Mesenchymal stem cell (in vitro differentiated cells and primary cell): ENCODE measurements at places on chromosomes 11 and 22.

GRCh38 chr11:117045956-117046355 lies 52.3 kb downstream of the SIK3 start:
- no peak for DNase-seq

GRCh38 chr11:65383778-65384177 lies 1.3 kb upstream of the SLC25A45 start:
- DNase-seq, result peak; percentile 51

DNA sequence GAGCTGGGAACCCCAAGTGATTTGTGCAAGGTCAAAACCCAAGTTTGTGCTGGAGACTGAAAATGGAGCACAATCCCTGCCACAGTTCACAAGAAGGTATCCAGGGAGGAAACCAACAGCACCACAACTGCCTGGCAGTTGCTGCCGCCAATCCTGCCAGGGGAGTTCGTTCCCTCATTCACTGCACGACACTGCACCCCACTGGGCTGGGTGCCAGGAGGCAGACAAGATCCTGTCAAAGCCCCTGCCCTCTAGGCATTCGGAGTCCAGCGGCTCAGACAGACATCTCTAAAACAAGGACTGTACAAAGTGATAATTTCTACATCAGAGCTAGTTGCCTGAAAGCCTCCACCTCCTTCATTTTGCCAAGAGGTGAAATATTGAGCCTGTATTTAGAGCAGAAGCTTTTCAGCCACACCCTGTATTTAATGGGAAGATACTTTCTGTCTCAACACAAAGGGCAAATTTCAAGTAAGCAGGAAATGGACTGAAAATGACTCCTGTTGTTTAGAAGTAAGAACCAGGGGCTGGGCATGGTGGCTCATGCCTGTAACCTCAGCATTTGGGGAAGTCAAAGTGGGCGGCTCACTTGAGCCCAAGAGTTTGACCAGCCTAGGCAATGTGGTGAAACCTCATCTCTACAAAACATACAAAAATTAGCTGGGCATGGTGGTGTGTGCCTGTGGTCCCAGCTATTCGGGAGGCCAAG lies 277.4 kb upstream of the NARS2 start:
- DNase-seq, result no peak

DNA sequence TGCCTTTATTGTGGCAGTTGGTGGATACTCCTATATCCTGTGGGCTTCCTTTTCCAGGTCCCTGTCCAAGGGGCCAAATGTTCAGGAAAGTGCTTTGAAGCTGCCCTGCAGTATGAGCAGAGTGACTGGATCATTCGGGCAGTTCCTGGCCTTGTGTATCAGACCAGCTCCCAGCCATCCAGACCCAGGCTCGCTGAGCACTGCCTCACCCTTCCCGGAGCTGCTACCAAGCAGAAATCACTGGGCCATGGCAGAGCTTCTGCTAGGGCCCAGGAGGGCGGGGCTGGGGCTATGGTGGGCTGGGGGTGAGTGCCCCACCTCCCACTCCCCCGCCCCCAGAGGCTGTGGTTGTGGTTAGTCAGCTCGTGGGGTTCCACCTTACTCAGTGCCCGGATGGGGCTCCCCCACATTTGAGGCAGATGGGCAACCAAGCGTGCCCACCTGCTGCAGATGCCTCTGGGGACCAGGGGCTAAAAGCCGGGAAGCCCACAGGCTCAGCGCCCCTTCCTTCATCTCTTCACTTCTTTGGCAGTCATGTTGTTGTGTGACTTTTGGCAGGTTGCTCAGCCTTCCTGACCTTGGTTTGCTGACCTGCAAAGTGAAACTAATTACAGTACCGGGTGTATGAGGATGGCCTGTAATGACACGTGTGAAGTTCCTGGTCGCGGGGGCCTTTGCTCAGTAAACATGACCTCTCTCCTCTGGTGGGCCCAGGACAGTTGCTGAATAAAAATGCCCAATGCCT lies 2.1 kb upstream of the LRRC32 start:
- no peak for DNase-seq

DNA sequence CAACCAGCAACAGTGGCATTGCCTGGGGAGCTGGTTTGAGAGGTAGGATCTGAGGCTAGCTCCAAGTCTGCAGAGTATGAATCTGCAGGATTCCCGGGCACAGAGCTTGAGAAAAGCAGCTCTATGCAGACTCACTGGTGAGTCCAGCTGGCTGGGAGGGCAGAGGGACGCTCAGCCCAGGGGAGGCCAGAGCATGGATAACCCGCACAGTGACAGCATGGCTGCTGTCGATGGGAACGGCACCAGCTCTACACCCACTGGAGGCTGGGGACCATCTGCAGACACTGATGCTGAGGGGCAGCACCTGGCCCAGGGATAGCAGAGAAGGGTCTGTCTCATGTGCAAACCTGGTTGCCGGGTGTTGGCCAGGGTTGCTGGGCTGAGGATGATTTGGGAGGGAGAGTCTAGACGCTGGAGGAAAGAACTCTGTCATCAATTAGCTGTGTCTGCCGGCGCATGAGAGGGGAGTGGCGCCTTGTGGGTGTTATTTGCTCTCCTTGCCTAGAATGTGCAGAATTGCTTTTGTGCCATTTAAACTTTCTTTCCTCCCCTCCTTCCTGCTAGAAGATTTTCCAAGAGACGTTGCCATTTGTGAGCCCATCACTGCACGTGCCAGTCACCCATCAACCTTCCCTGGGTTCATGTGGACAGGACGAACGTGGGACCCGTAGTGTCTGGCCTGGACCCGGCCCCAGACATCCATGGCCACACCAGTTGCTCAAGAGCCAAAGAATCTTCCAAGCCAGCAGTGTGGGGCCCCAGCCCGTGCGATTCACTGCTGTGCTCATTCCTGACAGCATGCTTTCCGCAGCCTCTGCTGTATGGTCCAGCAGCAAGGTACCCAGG lies 19.1 kb upstream of the LINC01488 start:
- no peak for DNase-seq

DNA sequence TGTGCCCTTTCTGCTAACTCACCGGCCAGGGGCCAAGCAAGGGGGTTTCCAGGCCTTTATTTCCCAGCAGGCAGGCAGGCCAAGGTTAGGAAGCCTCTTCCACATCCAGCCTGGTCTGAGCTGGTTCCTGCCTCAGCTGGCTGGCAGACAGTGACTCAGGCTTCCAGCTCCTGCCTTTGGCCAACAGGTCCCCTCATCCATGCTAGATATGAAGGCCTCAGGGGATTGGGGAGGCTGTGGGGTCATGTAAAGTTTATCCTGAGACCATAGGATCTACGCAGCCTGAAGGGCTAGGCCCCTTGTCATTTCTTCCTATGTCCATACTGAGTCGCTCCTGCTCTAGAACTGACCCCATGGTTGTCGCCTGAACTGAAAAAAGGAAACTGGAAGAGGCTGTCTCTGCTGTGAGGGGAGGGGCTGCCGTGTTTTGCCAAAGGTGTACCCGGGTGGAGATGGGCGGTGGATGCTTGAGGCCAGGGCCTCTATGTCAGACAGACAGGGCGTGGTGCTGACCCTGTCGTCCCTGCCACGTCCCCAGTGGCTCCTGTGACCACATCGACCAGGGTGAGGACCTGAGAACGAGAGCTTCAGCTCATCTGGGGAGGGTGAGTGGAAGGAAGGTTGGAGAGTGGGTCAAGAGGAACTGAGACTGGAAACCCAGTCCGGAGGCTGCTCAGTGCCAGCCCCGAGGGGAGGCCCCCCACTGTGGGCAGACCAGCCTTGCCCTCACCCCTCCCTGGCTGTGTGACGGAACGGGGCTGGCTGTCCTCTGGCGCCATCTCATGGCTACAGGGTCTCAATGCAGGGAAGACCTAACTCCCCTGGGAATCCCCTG lies 17.0 kb downstream of the P2RY6 start:
- peak; percentile 84 for DNase-seq

- DNase-seq, result no peak
Observed at GRCh38 chr11:115198321-115198741, 305.9 kb downstream of the CADM1 start.

- no peak for DNase-seq
Observed at GRCh38 chr22:35348026-35348590, 32.8 kb upstream of the HMOX1 start.

- no peak for DNase-seq
Observed at GRCh38 chr11:62603776-62604299, 2.2 kb upstream of the MTA2 start.

GRCh38 chr11:83436855-83437254 lies 150.7 kb upstream of the CCDC90B start:
- DNase-seq, result no peak

- DNase-seq, result no peak
Observed at GRCh38 chr11:125414121-125414520, 81.9 kb downstream of the FEZ1 start.

DNA sequence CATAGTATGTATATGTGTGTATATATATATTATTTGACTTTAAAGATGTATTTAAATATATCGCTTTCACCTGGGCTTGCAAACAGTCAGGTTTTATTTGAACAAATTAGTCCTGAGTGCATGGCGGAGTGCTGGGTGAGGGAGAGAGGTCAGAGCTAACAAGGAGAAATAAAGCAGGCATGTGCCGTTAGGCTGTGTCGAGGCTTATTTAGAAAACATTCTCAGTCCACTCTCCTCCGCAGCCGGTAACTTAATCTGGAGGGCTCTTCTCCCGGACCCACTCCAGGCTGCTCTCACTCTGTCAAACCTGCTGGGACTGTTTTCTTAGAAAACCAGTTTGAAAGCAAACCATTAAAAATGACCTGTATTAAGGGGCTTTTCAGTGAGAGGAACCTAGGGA lies 455.9 kb downstream of the MN1 start:
- DNase-seq, result no peak

DNA sequence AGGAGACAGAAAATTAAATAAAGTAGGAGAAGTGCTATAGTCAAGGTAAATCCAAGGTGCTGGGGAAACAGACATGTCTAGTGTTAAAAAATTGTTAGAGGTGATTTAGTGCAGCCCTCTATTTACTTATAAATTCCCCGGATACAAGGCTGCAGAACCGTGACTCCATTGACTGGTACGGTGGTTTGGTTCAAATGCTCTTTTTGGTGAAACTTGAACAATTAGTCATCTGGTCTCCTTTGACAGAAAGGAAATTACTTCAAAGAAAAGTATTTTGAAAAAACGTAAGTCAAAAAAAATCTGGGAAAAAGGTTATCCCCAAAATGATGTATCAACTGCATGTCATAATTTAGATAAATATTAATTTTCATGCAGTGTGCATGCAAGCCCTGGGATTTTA lies 399.2 kb downstream of the CNTN5 start:
- DNase-seq, result no peak

- DNase-seq, result no peak
Observed at GRCh38 chr22:46165977-46166376, 15.7 kb downstream of the PPARA start.

DNA sequence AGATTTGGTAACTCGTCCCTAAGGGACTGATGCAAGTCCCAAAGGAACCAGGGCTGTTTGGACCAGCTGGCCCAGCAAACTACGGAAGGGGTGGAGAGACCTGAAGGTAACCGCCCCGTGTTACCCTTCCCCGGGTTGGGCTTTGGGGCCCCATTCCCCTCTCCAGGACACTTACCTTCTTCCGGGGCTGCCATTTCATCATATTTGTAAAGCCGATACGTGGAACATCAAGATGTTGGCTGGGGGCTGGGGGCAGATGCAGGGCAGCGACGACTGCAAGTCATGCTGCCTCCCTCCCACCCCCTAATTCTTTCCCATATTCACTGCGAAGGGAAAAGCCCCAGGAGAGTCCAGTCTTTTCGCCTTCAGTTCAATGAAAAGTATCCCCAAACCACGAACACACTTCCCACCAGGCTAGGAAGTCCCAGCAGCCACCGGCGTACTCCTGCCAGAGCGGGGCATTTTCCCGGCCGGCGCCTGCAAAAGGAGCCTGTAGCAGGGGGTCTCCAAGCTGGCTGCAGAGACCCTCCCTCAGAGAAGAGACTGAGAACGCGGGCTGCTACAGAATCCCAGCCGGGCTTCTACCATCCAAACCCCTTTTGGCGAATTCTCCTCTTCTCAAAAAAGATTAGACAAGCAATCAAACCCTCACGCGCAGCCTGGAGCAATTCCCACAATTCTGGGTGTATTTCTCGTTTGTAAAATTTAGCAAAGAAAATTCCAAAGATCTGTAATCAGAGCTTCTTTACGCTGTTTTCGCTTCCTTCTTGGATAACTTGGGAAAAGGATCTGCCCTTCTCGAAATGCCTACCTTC lies 236.7 kb downstream of the TTC28 start:
- DNase-seq, result peak; percentile 67

DNA sequence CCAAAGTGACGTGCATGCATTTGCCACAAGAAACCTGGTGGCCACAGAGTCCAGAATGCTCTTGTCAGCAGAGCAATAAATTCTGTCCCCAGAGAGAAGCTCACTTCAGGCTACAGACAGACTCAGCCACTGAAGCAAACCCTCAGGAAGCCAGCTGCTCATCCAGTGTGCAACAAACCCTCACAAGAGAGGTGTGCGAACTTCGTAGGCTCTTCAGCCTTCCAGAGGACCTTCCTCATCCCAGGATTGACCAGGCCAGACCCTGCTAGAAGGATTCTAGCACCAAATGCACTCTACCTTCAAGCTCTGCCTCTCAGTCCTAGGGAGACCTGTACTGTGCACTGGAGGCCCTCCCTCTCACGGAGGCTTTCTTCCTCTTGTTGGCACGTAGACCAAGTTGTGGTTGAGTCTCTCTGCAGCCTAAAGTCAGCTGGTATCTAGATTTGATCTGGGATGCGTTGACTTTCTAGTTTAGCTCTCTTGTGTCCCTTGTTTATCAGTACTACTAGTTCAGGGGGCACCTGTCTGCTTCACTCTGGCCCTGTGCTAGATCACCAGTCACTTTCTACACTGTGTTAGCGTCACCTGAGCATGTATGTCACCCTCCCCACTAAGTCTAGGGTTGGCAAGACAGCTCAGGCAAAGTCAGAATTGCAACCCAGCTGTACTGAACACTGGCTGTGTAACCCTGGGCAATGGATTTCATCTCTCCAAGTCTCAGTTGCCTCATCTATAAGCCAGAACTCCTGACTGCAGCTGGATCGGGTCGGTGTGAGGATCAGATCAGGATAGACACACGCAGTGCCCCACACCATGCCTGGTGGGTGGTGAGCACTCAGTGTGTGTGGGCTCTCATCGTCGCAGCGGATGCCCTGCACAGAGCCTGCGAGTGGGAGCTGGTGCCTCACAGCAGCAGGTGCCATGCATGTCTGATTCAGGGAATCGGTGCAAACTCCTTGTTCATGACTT lies 22.1 kb upstream of the TMPRSS13 start:
- DNase-seq, result no peak
